ENCODE measurements at places on chromosomes 6 and 20.

GRCh38 chr6:25042536-25042935 is 106.8 kb upstream of the RIPOR2 start:
- no peak for DNase-seq

- DNase-seq = no peak
Measured at GRCh38 chr6:78962448-78962847, 95.1 kb downstream of the IRAK1BP1 start.

- no peak for DNase-seq
Measured at GRCh38 chr20:62087227-62087626, 21.5 kb upstream of the TAF4 start.

DNA sequence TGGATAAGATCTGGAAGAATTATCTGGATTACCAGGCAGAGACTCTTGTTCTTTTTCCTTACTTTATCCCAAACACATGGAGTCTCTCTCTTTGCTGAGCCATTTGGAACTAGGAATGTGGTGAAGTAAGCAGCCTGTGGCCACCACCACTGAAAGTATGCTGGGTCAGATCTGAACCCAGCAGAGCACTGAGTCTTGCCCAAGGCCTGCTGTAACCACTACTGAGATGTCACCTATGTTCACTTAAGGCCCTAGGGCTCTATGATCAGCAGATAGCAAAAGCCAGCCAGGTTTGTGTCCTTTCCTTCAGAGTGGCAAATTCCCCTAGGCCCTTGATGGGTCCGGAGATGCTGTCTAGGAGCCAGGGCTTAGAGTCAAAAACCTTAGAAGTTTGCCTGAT is 103.3 kb upstream of the PLN start:
- DNase-seq = no peak

GRCh38 chr20:19141998-19142397 is 70.4 kb upstream of the SLC24A3 start:
- no peak for DNase-seq

DNA sequence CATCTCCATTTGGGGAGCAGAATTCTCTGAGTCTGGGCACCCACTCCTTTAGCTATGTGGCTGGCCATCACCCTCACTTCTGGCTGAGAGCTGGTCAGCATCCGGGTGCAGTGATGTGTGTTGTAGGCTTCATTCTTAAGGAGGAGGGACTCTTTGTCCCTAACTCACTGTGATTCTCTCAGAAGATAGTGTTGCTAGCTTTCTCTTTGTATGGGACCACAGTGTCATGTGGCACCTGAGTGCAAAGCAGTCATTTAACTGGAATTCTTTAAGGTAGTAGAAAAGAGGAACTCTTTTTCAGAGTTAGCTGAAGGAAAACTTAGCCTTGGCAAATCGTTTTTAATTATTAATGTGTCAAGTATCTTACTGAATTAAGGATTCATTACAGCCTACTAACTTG is 165.9 kb downstream of the JARID2 start:
- DNase-seq = no peak

DNA sequence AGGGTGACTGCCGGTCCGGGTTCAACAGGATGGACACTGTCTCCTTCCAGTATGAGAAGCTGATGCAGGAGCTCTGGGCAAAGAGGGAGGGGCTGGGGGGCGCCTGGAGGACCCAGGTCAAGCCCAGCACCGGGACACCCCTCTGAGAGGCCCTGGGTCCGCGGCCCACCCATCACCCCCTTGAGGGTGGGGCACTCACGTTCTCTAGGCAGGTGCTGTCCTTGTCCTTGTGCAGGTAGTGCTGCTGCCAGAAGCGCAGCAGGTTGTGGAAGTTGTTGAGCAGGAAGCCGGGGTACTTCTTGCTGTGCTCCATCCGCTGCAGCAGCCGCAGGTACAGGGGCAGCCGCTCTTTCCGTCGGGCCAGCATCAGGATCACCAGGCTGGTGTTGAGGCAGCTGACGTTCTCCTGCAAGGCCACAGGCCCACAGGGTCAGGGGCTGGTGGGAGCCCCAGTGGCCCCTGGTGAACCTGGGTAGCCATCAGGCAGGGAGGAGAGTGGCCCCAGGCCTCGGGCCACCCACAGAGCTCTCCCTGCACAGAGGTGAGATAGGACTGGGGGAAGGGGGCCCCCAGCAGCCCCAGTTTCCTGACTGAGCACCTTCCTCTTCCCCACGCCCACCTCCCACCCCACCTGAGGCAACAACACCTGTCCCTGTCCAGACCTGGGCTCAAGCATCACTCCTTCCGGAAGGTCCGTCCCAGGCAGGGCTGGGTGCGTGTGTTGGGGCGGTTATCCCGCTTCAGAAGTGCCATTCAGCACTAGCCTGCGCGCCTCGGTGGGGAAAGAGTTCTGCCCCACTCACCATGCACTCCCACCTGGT is 47.8 kb downstream of the MYH7B start:
- no peak for DNase-seq

GRCh38 chr20:52180180-52180840 is 11.3 kb downstream of the ZFP64 start:
- DNase-seq = no peak

- DNase-seq = no peak
Measured at GRCh38 chr6:15708231-15708630, 45.4 kb upstream of the DTNBP1 start.

DNA sequence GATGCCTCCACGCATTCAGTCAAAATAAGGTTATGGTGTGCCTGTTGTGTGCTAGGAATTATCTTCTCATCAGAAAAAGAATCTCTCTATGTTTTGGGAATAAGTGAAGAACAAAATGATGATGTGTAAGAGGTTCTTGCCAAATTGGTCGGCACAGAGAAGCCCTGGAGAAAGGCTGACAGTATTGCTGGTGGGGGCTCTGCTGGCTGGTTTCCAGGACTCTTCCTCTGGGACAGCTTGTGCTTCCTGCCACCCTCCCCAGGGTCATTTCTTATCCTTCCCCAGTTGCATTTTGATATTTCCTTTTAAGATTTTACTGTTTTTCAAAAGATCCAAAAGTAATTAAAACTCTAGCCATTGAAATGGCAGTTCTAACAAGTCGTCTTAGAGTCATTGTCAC is 22.1 kb downstream of the CST4 start:
- no peak for DNase-seq

GRCh38 chr6:4774715-4775493 is 1.3 kb upstream of the CDYL start:
- DNase-seq = no peak

GRCh38 chr20:34831936-34832335 is 6.5 kb upstream of the NCOA6 start:
- DNase-seq = no peak

DNA sequence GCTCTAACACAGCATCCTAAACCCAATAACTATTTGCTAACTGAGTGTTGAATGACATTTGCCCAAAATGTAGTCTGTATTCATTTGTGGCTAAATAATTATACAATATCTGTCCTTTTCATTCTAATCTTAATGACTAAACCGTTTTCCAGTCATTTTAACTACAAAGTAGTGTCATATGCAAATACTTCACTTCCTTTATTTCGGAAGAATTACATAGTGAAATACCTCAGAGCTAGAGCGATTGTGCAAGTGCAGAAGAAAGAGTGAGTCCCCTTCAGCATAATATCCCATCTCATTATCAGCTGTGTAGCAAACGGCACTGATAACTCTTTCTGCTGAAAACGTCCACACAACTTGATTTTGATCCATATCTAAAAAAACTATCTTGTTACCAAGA is 66.2 kb downstream of the ROS1 start:
- no peak for DNase-seq

GRCh38 chr6:92052513-92052912 is 1366.8 kb downstream of the EPHA7 start:
- no peak for DNase-seq

- DNase-seq = no peak
Measured at GRCh38 chr20:32050324-32050841, 1.7 kb upstream of the HCK start.

DNA sequence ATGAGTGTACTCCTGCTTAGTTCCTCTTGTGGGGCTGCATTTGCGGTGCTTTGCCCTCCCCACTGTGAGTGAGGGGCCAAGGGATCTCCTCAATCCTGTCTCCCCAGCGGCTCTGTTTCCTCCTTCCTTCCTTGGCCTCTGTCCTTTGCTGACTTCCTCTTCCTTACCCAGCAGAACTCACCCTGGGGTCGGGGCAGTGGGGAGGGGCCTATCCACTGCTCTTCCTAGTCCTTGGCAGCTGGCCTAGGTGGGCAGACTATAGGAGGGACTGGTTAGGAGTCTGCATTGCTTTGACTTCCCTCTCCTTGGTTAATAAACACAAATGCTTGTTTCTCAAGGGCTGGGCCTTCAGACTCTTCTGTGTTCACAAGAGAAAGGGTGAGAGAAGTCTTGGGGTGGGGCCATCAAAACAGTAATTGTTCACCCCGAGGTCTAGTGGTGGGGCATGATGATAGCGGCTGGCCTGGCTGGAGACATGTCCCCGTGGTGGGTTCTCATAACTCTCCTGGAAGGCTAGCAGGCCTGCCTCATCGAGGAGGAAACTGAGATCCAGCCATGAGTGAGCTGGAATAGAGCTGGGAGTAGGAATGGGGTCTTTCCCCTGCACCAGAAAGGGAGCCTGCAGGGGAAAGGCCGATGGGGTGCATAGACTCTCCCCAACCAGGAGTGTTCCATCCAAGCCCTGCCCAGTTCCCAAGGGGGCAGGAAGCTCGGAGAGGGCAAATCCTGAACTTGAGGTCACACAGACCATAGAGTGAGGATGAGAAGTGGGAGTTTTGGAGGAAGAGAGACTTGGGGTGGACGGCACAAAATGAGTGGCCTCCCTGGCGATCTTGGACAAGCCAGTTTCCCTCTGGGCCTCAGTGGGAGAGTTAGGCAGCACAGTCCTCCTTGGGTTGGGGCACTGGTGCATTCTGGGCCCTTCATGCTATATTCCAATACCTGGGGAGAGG is 12.7 kb downstream of the FAM110A start:
- DNase-seq = no peak

DNA sequence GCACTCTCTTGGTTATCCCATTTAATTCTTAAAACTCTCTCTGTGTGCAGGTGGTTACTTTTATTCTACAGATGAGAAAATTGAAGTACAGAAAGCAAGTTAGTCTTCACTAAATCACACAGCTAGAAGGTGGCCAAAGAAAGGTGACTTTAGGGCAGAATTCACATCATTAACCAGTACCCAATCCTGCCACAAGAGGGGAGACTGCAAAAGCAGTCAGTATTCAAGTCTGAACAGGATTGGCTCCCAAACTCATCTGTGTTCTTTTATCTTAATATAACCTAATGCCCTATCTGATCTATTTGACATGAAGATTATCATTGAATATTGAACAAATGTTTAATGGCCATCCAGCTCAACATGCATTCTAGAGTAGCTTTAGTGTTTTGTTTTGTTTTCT is 225.3 kb upstream of the FAM83B start:
- no peak for DNase-seq

GRCh38 chr20:50467718-50468356 is 42.3 kb upstream of the PTPN1 start:
- DNase-seq = no peak

GRCh38 chr6:125507987-125508655 is 206.4 kb upstream of the HDDC2 start:
- no peak for DNase-seq

- DNase-seq = no peak
Measured at GRCh38 chr6:140029551-140029950, 655.1 kb upstream of the CITED2 start.

DNA sequence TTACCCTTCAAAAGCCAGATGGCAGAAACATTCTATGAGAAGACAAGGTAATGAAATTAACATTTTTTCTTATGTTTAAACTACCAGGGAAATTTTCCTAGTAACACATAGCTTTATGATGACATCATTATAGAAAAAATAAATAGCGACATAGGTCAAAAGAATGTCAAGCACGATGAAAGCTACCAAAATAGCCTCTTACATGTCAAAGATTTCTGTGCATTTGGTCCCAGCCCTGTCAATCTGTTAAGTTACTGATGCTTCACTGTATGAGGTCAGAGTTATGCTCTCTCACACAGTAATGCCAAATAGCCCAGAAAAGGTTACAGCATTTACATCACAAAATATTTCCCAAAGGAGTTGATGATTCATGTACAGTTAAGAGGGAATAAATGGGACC is 199.8 kb upstream of the DEFB112 start:
- DNase-seq = no peak

- DNase-seq = no peak
Measured at GRCh38 chr6:33628401-33628964, 7.4 kb downstream of the ITPR3 start.

GRCh38 chr20:62210496-62210855 is 9.6 kb downstream of the HRH3 start:
- DNase-seq = no peak

DNA sequence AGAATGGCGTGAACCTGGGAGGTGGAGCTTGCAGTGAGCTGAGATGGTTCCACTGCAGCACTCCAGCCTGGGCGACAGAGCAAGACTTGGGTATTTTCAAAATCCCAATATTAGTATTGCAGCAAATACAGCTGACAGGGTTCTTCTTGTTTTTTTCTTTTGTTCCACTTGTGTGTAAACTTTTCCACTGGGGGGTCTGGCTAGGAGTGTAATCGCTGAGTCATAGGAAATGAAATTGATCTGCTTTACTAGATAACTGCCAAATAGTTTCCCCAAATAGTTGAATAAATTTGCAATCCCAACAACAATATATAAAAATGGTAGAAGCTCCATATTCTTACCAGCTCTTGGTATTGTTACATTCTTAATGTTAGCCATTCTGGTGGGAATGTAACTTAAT is 526.0 kb upstream of the SOX4 start:
- DNase-seq = no peak

All from activated CD4-positive, alpha-beta T cell treated with anti-CD3 and anti-CD28 coated beads, Interleukin-2, amount 50 U/mL, for 24 hours (primary cell).